ENCODE measurements at places on chromosomes 5 and 9.

DNA sequence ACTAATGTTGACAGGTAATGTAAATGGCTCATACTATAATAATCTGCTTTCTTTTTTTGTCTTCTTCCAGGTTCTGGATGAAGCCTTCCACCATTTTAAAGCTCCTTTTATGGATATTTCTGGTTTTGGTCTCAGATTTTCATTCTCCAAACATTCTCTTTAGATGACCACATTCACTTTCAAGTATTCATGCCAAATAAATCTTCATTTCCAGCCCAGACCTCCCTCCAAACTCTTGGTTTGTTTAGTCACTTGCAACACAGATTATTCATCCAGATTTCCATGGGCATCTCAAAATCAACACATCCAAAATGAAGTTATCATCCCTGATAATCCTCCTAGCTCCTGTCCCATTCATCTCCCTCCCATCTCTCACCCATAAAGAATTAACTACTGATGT lies 40.3 kb upstream of the SVEP1 start:
- DNase-seq, result peak; percentile 80

DNA sequence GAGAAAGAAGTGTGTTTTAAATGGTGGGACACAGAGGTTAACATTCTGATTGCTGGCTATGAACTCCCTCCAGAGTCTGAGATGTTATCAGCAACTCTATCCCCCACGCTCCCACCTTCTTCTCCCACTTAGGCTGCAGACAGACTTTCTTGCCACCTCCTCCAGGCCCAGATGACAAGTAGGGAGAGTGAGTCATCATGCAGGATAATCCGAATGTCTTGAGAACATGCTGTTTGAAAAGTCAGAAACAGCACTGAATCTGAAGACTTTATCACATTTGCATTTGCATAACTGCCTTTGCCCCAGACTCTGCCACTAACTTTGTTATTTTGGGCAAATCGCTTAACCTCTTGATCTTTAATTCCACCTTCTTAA lies 139.8 kb downstream of the ESM1 start:
- peak; percentile 71 for DNase-seq

- no peak for DNase-seq
Measured at GRCh38 chr9:71968541-71969090, 57.2 kb downstream of the C9orf85 start.

DNA sequence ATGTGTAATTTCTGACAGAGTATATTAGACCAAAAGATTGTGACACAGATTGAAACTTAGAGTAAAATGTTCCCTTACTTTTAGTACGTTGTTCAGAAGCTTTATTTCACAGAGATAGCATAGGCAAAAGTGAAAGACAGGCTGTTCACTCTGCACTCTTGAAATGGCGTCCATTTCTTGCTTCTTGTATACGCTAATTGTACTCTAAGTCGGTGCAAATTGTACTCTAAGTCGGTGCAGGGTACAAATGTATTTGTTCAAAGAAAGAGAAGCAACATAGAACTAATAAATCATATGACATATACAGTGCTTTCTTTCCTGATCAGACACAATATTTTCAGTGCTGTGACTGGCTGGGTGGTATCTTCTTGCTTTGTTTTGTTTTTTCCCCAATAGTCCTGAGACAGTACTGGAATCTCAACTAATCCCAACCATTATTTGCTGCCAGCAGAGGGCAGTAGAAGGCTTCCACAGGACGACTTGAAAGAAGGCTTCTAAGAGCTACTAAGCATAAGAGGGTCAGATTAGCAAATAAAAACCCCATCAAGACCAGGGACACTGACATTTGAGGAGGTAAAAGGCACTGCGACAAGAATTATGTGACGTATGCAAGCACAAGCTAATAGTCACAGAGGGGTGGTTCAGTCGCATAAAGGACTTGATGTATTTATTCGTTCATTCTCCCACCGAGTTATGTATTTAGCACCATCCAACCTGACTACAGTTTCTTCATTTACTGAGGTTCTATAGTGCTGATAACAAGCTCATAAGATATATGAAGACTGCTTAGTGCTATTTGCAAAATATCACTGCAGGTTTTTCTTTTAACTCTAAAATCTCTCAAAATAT lies 831.8 kb downstream of the TAF11L14 start:
- DNase-seq, result peak; percentile 55

DNA sequence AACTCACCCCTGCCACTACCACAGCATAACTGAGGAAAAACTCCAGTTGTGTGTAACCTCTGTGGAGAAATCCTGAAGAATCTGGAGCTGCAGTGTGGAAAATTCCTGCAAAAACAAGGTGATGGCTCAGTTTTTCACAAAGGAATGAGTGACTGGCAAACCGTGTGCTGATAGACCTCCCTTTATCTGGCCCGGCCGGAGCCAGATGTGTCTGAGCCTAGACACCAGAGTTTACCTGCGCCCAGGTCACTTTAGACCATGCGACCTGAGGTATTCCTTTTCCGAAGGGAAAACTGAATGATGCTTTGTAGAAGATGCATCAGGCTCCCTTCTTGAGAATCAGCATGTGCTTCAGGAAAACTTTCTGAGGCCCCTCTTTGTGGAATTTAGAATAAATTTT lies 16.2 kb downstream of the SLC25A48 start:
- no peak for DNase-seq

DNA sequence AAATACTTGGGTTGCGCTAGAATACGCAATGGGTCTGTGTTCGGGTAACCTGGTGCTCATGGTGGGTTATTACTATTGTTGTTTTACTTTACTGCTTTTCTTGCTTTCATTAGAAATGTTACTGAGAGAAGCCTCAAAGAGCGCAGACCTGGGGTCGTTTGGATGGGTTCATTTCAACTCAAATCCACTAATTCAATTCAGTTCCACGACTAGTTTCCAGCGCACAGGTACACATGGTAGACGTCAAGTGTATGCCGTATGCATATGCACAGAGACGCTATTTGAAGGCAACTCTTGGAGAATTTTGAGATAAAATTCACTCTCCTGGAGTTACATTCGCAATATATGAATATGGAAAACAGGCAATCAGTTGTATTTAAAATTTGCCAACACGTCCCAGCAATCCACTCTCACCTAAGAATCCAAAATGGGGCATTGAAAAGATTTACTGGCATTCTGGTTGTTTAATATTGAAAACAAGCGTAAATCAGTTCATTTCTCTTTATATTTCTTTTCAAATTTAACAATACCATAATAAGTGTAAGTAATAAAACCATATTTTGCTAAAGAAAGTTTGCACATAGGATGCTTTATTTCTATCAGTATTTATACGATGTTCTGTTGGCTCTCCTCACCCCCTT lies 4.4 kb upstream of the PAX5 start:
- DNase-seq, result no peak

DNA sequence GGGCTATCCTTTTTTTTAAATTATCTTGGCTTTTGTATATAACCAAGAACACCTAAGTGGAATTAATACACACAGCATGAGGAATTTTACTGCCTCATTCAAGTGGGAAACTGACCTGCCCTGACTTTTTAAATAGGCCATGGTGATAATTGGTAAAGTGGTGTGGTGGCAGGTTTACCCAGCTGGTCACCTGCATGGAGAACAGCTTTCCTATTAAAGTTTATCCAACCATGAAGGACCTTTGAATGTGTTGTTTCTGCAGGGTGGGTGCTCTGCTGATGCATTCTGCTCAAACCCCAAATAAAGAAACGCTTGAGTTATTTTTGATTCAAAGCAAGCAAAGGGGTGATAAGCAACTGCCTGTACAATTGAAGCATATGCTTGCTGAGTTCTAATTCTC lies 261.0 kb upstream of the GRIN3A start:
- DNase-seq, result no peak

DNA sequence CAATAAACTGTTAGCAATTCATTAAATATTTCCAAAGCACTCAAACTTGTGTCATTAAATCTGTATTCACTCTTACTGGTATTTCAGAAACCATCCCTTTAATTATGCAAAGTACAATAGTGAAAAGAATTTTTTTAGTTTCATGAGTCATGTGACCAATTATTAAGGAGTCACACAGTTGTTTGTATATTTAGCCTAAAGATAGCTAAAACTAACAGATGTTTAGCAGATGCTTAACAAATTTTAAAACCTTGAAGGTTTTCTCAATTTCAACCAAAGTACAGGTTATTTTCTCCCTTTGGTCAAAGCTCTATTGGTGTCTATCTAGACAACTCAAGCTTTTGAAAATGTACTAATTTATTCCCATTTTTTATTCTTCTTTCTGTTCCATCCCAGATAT lies 44.1 kb downstream of the PJA2 start:
- DNase-seq, result peak; percentile 11

GRCh38 chr5:128546658-128547281 lies 8.7 kb upstream of the FBN2 start:
- no peak for DNase-seq

DNA sequence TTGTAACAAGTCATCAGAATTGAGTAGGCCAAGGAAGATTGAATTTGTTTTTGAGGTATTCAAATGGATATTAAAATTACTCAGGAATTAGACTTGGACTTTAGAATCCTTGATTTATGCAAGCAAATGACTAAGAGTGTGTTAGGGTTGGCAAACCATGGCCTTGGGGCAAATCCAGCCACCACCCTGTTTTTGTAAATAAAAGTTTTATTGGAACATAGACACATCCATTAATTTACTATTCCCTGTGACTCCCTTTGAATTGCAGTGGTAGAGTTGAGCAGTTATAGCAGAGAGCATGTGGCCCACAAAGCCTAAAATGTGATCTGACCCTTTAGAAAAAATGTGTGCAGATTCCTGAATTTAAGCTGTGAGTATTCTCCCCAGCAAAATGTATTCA lies 115.6 kb downstream of the WDR70 start:
- no peak for DNase-seq

GRCh38 chr5:73300337-73301207 lies 127.6 kb downstream of the TMEM174 start:
- peak; percentile 66 for DNase-seq

DNA sequence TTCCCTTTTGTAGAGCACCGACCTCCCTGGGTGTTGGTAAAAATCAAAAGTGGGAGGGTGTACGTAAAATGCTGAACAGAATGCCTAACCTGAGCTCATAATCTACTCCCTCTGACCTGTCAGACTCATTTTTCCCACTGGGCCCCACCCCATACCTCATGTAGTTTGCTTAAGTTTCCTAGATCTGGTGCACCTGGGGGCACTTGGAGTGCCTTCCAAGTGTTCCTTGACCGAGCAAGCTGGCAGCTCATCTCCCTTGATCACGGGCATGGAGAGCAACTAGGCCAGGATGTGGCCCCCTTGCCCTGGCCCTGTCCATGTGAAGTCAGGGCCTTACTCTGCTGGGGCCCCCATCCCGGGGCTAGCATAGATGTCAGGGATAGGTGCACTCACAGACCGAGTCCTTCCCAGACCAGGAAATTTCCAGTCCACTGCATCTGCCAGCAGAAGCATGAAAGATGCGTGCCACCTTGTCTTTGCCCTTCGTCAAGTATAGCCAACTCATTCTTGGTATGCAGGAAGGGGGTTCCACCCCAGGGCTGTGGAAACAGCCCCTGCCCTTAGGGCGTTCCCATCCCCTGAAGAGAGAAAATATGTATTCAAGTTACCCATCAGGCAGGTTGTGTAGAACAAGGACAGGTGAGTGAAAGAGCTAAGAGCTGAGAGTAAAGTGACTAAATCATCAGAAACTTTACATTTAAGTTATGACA lies 41.9 kb downstream of the SLC22A5 start:
- no peak for DNase-seq

GRCh38 chr9:899440-900184 lies 58.1 kb downstream of the DMRT1 start:
- no peak for DNase-seq

GRCh38 chr5:135134691-135135381 lies 100.8 kb upstream of the PITX1 start:
- DNase-seq, result no peak

- DNase-seq, result no peak
Measured at GRCh38 chr9:102506406-102506805, 488.7 kb upstream of the CYLC2 start.

DNA sequence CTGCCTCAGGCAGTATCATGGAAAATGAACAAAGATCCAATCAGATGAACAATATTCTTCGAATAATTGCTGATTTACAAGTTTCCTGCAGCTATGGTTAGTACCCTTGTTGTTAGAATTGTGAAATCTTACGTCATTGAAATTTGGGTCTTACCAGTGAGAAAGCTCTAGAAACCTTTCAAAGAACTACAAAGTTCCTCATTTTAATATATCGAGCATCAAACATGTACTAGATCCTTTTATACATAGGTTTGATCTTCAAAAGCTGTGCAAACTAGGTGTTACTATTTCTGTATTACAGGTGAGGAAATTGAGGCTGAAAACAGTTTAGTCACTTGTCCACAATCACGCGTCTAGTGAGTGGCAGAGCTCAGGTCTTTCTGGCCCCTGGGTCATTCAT lies 43.7 kb upstream of the ANGPTL2 start:
- no peak for DNase-seq

GRCh38 chr5:174837919-174838902 lies 113.8 kb downstream of the MSX2 start:
- peak; percentile 97 for DNase-seq

GRCh38 chr5:112718344-112718743 lies 19.3 kb upstream of the APC start:
- DNase-seq, result no peak

DNA sequence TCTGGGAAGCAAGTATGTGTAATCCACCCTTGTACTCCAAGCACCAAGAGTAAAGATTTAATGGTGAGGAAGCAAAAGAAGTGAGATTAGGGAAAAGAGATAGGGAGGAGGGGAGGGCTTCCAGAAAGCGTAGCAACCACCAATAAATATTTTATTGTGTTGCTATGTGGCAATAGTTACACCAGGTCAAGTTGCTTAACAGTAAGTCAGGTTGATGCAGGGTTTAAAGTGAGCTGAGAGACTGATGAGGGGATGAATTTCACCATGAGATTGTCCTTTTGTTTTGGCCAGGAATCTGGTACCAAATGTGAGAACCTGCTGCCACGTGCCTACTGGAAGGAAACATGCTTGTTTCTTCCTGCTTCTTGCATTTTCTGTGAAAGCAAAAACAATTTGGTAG lies 62.7 kb downstream of the PCSK5 start:
- no peak for DNase-seq

DNA sequence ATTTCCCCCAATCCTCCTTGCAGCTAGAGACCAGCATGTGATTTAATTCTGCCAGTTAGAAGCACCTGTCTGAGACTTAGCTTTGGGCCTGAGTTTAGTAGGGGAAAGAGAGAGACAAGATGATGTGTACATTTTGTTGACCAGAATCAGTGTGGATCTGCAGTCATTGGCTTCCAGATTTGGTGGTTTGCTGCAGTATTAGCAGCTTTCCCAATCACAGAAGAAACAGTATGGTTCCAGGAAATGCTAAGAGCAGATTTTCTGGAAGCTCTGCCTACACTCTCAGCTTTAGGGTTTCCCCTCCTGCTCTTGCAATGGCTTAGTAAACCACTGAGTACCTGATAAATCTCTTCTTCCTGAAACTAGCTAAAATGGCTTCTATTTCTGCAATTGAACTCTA lies 48.8 kb upstream of the FREM1 start:
- DNase-seq, result no peak

DNA sequence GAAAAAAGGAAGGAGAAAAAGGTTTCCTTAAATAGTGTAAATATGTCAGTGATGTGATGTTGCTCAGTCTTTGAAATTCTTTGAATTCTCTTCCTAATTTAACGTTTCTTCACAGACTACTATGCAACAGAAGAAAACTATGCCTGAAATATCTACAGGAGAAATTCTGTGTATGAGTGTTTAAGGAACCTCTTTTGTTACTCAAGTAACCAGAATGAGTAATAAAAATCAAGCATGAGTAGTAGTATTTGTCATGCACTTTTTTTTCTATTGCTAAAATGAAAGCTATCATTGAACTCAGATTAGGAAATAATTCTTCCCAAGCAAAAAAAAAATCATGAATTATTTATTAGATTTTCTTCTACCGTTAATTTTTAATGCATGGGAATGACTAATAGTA lies 20.3 kb upstream of the THG1L start:
- peak; percentile 85 for DNase-seq

- DNase-seq, result no peak
Measured at GRCh38 chr5:169880012-169880663, 100.2 kb downstream of the INSYN2B start.
